ENCODE measurements at places on chromosomes 12 and 14. TPM values are rescaled to one million over a fixed set of nuclear protein-coding genes. Genes with fewer than 3 reads are reported as not detected.

GRCh38 chr14:50036211-50036610 is 80.2 kb downstream of the VCPKMT start:
- DNase-seq: no peak

GRCh38 chr12:56243731-56244181 is 13.9 kb downstream of the SLC39A5 start:
- DNase-seq: no peak

GRCh38 chr12:11508699-11509098 is 113.3 kb upstream of the PRB2 start:
- DNase-seq: no peak

C14orf180 gene
- total RNA-seq: 59.5 TPM

EEA1 gene
- total RNA-seq: 16.2 TPM

DNA sequence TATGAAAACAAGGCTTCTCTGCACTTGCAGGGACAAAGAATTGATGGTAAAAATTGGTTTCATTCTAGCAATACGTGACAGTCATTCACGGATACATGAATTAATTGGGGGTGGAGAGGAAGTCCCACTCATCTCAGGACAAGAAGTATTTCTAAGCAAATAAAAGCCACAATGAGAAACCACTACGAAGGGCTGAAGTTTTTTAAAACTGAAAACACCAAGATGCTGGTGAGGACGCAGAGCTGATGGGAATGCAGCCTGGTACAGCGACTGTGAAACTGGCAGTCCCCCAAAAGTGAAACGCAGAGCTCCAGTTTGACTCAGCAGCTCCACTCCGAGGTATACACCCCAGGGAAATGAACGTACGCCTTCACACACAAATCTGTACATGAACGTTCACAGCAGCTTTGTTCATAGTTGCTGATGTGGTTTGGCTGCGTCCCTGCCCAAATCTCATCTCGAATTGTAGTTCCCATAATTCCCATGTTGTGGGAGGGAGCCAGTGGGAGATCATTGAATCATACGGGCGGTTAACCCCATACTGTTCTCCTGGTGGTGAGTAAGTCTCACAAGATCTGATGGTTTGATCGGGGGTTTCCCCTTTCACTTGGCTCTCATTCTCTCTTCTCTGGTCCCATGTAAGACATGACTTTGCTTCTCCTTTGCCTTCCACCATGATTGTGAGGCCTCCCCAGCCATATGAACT is 89.0 kb downstream of the SCARB1 start:
- DNase-seq: peak; percentile 78

- no peak for DNase-seq
Observed at GRCh38 chr12:80100591-80100990, 1.3 kb downstream of the OTOGL start.

PSMB5 gene
- total RNA-seq: 105 TPM

CALM1 gene
- total RNA-seq: 443 TPM

DNA sequence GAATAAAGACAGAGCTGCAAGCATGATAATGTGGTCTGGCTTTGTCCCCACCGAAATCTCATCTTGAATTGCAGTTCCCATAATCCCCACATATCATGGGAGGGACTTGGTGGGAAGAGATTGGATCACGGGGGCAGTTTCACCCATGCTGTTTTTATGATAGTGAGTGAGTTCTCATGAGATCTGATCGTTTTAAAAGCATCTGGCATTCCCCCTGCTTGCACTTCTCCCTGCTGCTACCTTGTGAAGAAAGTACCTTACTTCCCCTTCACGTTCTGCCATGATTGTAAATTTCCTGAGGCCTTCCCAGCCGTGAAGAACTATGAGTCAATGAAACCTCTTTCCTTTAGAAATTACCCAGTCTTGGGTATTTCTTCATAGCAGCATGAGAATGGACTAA is 158.7 kb downstream of the SLC35F4 start:
- DNase-seq: no peak

- DNase-seq: no peak
Observed at GRCh38 chr12:50514526-50515276, 9.9 kb downstream of the DIP2B start.

GRCh38 chr12:82144505-82144904 is 213.7 kb downstream of the CCDC59 start:
- no peak for DNase-seq

- no peak for DNase-seq
Observed at GRCh38 chr12:75503459-75503858, 8.0 kb downstream of the KRR1 start.

GRCh38 chr12:111467857-111468241 is 62.1 kb downstream of the SH2B3 start:
- no peak for DNase-seq

ADAMTS20 gene
- not detected for total RNA-seq

GRCh38 chr14:29926701-29927375 is 809 bp downstream of the PRKD1 start:
- DNase-seq: peak; percentile 65

DNA sequence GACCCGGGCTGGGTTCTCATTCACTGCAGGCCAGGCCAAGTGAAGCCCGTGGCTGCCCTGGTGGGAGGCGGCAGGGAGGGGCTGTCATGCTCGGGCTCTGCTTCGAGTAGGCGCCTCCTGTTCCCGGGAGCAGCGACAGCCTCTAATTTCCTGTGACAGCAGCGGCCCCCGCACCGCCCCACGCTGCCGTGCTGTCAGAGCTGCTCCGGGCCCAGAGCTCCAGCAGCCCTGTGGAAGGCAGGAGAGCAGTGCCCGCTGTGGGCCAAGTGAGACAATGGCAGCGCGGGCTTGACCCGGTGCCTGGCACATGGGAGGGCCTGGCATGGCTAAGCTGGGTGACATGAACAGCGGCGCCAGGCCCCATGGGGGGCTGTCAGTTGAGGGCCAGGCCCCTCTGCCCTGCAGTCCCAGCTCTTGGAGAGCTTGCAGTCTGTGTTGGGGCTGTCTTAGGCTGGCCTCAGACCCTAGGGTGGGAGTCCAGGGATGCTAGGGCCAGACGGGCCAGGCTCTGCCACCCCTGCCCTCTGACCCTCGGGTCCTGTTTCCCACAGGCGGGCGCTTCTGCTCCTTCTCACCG is 5.1 kb downstream of the TRMT61A start:
- no peak for DNase-seq

NR4A1 gene
- 238 TPM for total RNA-seq

DNA sequence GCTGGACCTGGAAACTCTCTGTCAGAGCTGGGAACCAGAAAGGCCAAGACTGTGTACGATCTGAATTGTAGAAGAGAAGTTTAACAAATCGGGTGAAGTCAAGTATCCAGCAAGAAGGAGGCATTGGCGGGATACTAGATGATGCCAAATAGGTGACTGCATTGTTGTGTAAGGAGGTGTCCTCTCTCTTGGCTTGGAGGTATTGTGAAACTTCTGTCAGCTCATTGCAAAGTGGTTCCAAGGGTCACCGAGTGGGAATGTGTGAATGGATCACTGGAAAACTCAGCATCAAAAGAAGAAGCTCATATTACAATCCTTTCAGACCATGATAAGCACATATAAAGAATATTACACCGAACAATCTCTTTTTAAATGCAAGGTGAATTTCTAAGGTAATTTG is 11.7 kb downstream of the NAV3 start:
- DNase-seq: no peak

CRIP1 gene
- total RNA-seq: 79.2 TPM

DNA sequence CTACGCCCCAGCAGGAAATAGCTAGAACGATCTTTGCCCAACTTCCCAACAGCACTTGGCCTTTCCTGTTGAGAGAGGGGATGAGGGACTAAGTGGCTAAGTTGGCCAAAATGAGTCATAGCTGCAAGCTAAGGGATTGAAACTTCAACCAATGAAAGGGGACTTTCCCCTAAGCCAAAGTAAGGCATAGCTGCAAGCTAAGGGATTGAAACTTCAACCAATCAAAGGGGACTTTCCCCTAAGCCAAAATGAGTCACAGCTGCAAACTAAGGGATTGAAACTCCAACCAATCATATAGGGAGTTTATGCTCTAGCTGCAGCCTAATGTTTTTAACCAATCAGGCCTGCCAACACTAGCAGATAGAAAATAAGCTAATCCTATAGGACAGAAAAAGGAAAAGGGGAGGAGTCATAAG is 100.5 kb upstream of the SSTR1 start:
- DNase-seq: no peak

DNA sequence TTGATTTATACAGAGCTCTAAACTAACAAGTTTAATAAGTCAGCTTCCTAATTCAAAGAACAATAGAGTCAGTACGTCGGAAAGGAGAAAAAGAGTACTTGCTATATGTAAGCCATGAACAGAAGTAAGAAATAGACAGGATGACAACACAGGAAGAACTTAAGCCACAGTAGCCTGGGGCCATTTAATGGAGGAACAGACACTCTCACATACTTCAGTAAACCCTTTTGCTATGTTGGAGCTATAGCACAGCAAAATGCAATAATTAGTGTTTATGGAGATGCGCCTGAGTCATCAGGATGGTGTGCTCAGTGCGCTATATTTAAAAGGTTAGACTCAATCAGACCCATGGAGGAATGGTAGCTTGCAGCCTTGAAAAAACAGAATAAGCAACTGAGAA is 61.0 kb downstream of the SRGAP1 start:
- no peak for DNase-seq

PRR4 gene
- total RNA-seq: 1.6 TPM

DHH gene
- total RNA-seq: 0.35 TPM

DNA sequence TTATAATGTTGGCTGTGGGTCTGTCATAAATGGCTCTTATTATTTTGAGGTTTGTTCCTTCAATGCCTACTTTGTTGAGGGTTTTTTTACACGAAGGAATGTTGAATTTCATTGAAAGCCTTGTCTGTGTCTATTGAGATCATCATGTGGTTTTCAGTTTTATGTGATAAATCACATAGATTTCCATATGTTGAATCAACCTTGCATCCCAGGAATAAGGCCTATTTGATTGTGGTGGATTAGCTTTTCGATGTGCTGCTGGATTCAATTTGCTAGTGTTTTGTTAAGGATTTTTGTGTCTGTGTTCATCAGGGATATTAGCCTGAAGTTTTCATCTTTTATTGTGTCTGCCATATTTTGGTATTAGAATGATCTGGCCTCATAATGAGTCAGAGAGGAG is 27.6 kb downstream of the SLC2A13 start:
- no peak for DNase-seq

GRCh38 chr12:4261655-4262054 is 11.9 kb upstream of the CCND2 start:
- no peak for DNase-seq

DNA sequence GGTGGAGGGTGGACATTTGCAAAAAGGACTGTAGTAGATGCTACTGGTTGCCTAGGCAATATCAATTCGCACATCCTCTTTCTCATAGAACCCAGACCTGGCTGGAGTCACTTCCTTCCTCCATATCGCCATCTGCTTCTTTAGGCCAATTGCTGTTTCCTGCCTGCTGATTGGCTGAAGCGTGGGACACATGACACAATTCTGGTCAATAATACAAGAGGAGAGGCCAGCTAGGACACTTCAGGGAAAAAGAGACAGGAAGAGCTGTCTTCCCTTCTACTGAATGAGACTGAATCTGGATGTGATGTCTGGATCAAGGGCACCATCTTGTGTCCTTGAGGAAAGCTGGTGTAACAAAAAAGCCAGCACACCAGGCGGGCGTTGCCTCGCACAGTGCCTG is 53.8 kb downstream of the TRPV4 start:
- DNase-seq: no peak

RIMBP2 gene
- total RNA-seq: 0.04 TPM

DNA sequence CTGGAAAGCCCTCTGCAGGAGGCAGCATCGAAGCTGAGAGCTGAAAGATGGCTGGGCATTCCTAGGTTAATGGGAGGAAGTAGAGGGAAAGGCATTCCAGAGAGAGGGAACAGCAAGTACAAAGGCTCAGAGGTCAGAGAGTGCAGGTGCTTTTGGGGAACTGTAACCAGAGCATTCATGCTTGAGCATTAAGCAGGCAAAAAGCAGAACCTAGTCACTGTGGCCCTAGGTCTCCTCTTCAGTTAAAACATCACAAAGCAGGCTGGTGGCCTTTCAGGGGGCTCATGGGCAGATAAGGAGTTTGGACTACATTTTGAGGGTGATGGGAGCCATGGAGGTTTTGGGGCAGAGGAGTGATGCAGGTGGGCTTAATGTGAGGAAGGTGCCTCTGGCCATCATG is 169.2 kb upstream of the MYL2 start:
- DNase-seq: no peak

GRCh38 chr14:23285530-23286019 is 357 bp downstream of the HOMEZ start:
- DNase-seq: no peak

DNA sequence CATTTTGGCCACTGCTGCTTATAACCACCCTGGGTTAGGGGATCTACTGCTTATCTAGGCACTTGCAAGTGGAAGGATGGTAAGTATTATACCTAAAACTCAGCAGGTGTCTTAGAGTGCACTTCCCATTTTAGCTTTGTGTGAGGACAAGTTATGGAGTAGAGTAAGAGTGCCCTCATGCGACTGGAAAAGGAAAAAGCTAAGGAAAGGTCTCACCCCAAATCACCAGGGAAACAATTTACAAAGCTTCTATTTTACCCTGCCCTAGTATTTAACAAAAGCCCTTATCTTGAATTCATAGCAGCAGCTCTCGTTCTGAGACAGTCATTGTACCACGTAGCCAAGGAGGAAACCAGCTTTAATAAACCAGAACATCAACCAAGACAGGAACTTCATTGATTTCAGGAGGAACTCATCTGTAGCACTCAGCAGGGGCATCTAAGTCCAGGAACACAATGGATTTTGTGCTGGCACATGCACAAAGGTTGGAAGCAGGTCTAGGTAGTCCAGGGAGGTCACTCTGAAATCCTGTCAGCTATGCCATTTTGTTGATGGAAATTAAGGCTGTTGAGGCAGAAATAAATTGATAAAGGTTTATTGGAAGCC is 2.9 kb downstream of the RDH12 start:
- DNase-seq: no peak

EPYC gene
- total RNA-seq: not detected

- no peak for DNase-seq
Observed at GRCh38 chr14:105087308-105087962, 22.2 kb upstream of the GPR132 start.

KLRB1 gene
- not detected for total RNA-seq

GRCh38 chr12:20206410-20206809 is 161.9 kb upstream of the PDE3A start:
- no peak for DNase-seq

DNA sequence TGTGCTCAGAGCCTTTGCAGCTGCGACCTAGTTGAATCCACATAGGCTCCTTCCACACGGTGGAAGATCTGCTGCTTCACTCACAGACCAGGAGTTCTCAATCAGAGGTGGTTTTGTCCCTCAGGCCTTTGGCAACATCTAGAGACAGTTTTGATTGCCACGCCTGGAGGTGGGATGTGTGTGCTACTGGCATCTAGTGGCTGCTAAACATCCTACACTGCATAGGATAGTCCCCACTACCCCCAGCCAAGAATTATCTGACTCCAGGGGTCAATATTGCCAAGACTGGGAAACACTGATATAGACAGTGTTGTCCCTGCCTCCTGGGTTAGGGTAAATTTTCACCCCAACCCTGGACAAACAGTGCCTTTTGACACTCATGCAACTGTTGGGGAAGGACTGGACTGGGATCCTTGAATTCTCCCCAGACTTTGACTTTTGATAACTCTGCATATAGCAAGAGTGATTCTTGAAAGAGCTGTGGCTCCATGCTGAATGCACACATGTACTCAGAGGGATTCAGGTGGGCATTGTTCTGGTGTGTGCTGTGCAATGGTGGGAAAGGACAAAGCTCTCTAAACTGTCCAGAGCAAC is 39.8 kb downstream of the BAZ2A start:
- DNase-seq: no peak

- DNase-seq: no peak
Observed at GRCh38 chr12:108418164-108418890, 79.2 kb upstream of the CMKLR1 start.

SLC6A15 gene
- total RNA-seq: not detected

Data from right atrium auricular region (tissue), 2 donors.